Activated CD8-positive, alpha-beta memory T cell treated with anti-CD3 and anti-CD28 coated beads for 48 hours (primary cell): ENCODE measurements at places on chromosomes 12 and 14.

GRCh38 chr12:91104812-91105466 lies 6.4 kb downstream of the LUM start:
- no peak for DNase-seq

GRCh38 chr12:126895951-126896913 lies 1370.7 kb upstream of the TMEM132C start:
- DNase-seq, result no peak

DNA sequence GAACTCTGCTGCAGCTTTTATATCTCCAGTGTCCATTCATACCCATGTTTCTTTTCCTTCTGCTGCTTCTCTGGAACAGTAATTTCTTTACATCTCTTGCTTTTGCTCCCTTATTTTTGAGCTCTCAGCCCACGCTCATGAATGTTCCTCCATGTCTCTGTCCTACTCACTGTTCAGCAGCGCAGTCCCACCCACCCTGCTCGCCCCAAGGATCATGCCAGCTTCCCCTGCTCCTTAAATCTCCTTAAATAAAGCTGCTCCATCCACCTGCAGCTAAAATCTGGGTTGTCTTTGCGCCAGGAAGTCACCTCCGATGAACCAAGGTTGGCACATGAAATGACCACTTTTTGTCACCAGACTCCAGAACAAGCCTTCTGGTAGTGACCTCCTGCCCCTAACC lies 201.1 kb upstream of the RGS6 start:
- no peak for DNase-seq

DNA sequence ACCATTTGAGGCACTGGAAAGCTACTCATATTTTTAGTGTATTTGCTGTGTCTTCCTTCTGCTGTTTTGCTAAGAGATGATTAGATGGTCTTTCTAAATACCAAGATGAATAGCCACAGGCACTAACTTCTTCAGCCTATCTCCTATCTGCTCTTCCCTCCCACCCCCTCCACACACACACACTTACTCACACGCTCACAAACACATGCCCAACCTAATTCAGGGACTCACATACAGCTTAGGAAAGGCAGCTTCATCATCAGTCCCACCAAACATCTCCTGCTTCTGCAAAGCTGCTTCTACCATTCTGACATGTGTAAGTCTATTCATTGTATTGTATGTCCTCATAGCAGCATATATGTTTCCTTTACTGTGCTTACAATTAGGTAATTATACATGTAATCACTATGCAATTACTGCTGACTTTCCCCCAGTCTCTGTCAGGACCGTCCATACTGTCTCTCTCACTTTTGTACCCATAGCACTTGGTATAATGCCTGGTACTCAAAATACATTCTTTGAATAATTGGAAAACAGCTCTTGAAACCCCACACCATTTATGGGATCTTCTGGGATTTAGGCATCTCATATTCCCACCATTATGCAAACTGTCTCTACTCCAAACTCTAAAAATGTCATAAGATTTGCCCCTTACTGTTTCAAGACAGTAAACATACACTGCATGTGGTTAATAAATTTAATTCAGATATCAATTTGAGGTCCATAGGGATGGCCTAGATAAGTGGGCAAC lies 83.3 kb upstream of the HIF1A start:
- no peak for DNase-seq

GRCh38 chr14:101365329-101366158 lies 195.8 kb upstream of the DIO3 start:
- DNase-seq, result no peak

DNA sequence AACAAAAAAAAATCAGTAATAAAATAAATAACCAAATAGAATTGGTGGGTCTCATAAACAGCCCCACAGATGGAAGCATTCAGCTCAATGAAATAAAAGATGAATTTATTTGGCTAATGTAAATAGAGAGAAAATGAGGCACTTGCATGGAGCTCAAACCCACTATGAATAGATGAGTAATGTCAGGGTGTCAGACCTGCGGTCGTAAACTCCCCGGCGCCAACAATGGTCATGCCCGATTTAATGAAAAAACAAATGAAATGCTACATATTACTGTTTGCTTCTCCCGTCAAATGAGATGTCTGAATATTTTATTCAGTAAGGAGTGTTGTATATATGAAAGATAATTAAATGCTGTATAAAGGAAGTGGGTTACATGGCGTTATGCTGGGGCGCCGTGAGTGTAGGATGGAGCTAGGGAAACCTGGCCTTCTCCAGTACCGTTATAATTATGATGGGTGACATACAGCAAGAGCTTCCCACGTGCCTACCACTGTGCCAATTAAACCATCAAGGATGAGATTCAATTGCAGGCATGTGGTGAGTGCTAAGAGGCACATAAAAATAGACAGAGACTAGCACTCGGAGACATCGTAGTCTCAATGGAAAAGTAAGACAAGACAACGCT lies 648.1 kb downstream of the BCL11B start:
- no peak for DNase-seq

DNA sequence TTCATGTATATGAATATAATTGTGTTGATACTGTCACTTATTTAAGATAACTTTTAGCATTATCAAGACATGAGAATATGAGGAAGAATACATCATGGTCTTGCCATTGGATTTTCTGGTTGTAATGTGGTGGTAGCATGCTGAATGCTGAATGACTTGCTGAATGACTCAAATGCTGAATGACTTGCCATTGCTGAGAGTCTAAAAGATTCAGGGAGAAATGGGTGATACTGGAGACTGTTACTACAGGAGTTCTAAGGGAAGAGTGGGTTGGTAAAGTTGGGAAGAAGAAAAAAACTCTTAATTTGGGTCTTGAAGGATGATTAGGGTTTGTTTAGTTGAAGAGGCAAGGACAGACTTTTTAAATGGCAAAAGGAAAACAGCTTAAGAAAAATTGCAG lies 72.1 kb upstream of the MANSC4 start:
- DNase-seq, result no peak

GRCh38 chr12:121712190-121712460 lies 427 bp upstream of the TMEM120B start:
- DNase-seq, result no peak
